Hematopoietic multipotent progenitor cell treated with erythropoietin and hydrocortisone succinate and interleukin-3 and kit ligand, for 4 days (in vitro differentiated cells): ENCODE measurements at places on chromosomes 6 and 20.

GRCh38 chr6:88050140-88050818 is 2.6 kb downstream of the SPACA1 start:
- no peak for DNase-seq

DNA sequence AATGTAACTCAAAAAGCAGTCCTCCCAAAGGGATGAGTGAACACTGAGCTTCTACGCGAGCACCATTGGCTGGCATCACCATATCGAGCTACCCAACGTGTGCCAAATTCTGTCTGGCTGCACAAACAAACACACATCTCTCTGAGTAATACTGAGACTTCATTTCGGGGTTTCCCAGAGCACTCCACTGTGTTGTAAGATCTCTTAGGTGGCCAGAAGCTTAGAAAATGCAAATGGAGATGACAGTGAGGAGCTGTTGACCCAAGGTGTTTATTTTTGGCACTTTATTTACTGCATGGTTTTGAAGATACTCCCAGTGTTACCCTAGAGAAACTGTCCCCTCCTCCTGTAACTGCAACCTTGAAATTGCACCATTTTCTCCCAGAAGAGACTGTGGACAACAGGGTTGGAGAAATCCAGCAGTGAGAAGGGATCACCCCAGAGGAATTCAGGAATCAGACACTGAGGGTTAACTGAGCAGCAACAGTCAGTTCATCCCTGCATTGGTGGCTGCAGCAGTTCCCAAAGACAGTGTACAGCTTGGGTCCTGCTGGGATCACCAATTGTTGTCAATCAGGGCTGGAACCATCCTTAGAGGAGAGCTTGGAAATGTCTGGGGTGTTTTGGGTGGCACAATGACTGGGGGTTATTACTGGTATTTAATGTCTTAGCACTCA is 1.0 kb upstream of the RIPOR2 start:
- DNase-seq = no peak

GRCh38 chr6:69936674-69937363 is 70.5 kb downstream of the COL19A1 start:
- no peak for DNase-seq

- DNase-seq = peak; percentile 16
Observed at GRCh38 chr20:40948465-40949267, 80.0 kb upstream of the TOP1 start.

DNA sequence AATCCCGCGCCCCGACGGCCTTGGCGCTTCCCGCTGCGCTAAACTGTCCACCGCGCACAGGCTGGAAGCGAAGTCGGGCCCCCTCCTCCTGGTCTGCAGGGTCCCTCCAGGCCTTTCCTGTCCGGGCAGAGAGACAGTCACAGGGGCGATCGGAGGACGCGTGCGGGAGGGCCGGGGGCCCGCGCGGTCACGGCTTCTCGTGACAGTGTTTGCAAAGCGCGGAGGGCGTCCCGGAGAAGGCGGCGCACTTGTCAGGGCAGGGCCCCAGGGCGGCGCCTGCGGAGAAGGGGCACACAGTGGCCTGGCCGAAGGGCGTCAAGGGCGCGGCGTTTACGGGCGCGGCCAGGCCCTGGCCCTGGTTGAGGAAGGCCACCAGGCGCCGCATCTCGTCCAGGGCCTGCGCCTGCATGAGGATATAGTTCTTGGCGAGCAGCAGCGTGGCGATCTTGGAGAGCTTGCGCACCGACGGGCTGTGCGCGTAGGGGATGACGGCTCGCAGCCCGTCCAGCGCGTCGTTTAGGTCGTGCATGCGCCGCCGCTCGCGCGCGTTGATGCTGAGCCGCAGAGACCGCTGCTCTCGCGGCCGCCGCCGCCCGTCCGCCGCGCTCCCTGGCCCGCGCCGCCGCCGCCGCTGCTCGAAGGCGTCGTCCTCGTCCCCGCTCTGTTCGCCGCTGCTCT is 763 bp downstream of the BHLHE23 start:
- DNase-seq = peak; percentile 43

- DNase-seq = no peak
Observed at GRCh38 chr6:99789767-99790166, 183.1 kb downstream of the PRDM13 start.

DNA sequence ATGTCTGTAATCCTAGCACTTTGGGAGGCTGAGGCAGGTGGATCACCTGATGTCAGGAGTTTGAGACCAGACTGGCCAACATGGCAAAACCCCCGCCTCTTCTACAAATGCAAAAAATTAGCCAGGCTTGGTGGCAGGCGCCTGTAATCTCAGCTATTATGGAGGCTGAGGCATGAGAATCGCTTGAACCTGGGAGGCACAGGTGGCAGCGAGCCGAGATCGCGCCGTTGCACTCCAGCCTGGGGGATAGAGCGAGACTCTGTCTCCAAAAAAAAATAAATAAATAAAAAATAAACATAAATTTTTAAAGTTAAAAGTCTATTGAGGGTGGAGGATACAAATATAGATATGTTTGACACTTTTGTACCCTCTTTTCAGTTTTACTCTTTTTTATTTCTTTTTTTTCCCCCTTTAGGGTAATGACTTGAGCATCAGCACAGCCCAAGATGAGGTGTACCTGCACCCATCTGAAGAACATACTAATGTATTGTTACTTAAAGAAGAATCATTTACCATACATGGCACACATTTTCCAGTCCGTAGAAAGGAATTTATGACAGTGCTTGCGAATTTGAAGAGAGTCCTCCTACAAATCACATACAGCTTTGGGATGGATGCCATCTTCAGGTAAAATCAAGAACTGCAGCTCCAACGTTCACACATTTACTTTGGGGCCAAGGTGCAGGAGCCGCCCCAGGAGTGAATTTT is 368.9 kb downstream of the LAMA2 start:
- peak; percentile 71 for DNase-seq

DNA sequence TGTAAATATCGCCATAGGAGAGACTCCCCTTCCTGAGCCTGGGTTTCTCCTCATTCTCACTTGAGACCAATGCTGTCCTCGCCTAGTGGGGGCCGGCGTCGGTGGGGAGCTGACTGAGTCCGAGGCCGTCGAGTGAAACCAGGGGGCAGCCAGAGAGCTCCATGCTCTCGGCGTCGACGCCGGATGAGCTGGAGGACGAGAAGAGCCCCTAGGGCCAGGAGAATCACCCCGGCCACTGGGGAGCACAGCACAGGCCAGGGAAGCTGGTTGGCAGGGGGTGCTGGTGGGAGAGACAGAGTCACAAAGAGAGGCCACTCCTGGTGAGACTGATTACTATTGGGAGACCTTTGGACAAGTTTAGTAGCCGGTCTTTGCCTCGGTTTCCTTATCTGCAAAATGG is 6.4 kb upstream of the GPSM3 start:
- no peak for DNase-seq

DNA sequence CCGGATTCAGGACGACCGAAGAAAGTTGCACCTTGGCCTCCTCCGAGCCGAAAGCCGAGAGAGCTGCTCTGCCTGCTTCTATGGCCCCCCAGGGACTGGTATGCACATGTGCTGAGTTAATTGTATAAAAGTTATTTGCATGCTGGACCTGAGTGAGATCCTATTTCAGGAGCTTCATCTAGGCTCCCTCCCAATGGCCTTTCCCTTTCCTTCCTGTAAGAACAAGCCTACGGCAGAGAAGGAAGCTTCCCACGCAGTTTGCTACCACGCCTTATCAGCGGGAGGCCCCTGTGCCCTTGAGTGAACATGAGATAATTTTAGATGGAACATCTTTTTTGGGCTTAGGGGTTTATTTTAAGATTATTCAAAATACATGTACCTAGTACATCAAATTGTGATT is 65.9 kb downstream of the RIN2 start:
- DNase-seq = no peak

- DNase-seq = no peak
Observed at GRCh38 chr6:1855890-1856289, 246.2 kb downstream of the FOXC1 start.

DNA sequence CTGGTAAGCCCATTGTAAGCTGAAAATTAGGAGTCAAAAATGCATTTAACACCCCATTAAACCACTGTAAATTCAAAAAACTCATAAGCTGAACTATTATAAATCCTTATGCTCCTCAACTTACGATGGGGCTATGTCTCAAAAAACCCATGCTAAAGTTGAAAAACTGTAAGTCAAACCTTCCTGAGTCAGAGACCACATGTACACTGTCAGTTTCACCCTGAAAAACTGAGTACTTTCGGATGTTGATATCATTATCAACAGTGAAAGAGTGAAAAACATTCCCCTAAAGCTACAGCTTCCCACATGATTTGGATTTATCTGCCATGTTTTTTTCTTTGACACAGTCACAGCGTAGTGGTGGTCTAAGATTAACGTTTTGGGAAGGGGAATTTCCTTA is 14.2 kb downstream of the RAB23 start:
- DNase-seq = no peak

GRCh38 chr6:23140871-23141270 is 571.5 kb downstream of the HDGFL1 start:
- no peak for DNase-seq

DNA sequence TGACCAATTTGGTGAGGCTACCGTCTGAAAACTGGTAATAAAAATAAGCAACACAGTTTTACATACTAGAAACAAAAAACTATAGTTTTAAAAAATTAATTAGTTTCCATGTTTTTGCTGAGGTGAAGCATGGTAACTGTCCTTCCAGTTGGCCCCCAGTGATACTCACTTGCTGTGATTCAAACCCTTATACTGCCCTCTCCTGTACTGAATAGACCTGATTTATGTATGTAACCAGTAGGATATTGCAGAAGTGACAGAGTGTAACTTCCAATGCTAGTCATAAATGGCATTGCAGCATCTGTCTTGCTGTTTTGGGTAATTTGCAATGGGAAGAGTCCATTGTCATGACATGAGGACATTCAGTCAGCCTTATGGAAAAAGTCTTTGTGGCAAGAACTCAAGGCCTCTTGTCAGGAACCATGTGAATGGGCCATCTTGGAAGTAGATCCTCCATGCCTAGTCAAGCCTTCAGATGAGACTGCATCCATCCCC is 8.9 kb upstream of the CHD6 start:
- no peak for DNase-seq

DNA sequence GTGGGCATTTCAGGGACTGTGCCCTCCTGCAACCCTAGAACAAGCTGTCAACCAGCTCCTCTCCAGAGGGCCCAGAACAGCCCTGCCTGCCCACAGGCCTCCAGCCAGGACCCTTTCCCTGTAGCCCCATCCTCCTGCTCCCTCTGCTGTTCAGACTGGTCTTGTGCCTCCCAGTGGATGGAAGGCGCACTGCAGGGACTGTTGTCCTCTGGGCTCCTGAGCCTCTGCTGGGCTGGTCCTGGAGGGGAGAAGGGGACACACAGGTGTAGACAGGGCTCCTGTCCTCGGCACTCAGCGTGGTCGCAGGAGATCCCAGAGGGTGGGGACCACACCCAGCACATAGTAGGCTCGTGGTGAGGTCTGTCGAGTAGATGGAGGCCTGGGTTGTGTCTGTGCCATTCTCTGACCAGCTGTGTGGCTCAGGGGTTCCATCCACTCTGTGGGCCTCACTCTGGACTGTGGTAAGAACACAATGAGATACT is 11.5 kb downstream of the ITPR3 start:
- peak; percentile 75 for DNase-seq

GRCh38 chr6:160253714-160254113 is 4.9 kb downstream of the SLC22A2 start:
- no peak for DNase-seq

- DNase-seq = no peak
Observed at GRCh38 chr6:72064399-72064975, 178.1 kb downstream of the RIMS1 start.

DNA sequence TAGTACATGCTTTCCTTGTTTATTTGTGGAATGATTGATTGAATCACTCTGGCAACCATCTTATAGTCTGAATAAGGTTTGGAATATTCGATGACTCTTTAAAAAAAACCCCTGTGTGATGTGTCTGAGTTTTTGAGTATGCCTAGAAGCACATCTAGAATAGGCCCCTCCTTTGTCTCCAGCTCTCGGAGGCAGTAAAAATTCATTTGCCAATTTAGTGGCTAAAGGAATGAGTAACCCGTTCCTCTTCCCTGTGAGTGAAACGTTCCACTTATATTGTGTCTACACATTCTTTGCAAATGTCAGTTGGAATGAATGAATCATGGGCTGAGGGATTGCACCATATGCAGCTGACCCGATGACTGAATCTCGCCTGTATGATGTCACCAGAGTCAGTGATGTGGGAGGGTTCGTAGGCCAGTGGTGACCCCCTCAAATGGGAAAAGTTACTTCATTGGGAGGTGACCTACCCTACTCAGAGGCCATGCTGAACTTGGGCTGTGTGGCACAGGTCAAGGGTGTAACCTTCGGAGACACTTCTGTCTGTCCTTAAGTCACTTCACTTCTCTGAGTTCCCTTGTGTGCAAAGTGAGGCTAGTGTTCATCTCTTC is 21.6 kb downstream of the MOCS3 start:
- no peak for DNase-seq

GRCh38 chr6:144364208-144364720 is 79.1 kb downstream of the UTRN start:
- no peak for DNase-seq

DNA sequence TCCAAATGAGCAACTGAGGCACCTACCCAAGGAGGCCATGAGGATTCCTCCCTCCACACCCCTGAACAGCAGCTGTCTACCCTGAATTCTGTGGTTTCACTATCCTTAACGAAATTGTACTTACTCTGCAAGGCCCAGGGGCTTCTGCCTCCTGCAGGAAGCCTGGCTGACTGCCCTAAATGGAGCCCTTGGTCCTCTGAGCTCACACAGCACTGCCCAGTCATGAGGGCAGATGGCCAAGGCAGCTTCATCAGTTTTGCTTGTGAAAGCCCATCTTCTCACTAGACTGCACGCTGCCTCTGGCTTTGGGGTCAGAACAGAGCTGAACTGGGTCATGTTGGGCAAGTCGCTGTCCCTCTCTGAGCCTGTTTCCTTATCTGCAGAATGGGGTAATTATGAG is 26.4 kb upstream of the SIRPA start:
- no peak for DNase-seq

DNA sequence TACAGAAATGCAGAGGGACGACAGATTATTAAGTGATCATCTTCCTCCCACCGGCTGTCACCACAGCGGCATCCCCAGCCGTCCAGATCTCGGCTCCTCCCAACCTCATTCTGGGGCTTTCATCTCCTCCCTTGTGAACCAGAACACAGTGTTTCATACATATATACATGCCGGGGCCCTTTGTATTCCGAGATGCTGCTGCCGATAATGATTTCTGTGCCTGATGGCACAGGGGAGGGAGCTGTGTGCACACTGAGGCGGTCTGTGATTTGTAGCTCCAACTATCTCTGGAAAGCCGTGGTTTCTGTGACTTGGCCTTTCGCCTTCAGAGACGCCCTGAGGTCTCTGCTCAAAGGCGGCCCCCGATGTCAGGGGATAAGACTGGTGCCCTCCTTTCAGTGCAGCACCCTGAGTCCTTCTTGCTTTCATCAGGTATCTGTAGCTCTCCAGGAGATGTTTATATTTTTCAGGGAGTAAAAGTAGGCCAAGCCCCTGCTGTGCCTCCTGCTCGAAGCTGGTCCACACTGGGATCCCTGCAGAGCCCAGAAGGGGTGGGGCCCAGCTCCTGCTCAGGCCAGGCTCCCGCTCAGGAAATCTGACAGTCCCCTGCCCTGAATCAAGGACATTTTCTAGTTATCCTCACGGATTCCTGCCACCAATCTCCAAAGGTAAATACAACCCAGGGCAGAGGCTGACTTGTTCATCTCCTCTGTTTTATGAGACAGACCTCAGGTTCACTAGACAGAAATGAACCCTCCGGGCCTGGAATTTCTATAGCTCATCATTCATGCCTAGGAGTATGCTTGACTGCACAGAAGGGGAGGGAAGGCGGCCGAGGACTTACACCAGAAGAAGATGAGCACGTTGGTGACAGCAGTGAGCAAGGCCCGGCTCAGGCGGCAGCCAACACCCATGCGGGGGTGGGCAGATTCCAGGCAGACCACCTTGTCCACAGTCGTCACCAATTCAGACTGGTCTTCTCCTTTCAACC is 11.2 kb downstream of the LEMD2 start:
- no peak for DNase-seq

GRCh38 chr6:24357336-24358218 is at the start of gene DCDC2:
TSS of gene DCDC2 (minus strand) at chr6:24358059. CDS start at chr6:24357750, 309 bp downstream.
- DNase-seq = peak; percentile 42
